ENCODE measurements at places on chromosomes 5 and 9. TPM values are rescaled to one million over a fixed set of nuclear protein-coding genes. Genes with fewer than 3 reads are reported as not detected.

Gene TEX48
- not detected for total RNA-seq

Gene IFNA4
- total RNA-seq, result not detected

Gene BARX1
- 10.5 TPM for total RNA-seq

Gene HTR1A
- total RNA-seq, result not detected

Gene PFDN1
- 90.5 TPM for total RNA-seq

Gene FAM221B
- total RNA-seq, result not detected

Gene HK3
- 0.03 TPM for total RNA-seq

Gene F2RL2
- total RNA-seq, result 3.8 TPM

Gene PCDHGA4
- total RNA-seq, result 0.16 TPM

Gene PCDHB11
- 0.05 TPM for total RNA-seq
